ENCODE measurements at places on chromosomes 6 and 20. TPM values are rescaled to one million over a fixed set of nuclear protein-coding genes. Genes with fewer than 3 reads are reported as not detected.

Gene TGM3
- 0.08 TPM for total RNA-seq

Gene EEF1A2
- not detected for total RNA-seq

DNA sequence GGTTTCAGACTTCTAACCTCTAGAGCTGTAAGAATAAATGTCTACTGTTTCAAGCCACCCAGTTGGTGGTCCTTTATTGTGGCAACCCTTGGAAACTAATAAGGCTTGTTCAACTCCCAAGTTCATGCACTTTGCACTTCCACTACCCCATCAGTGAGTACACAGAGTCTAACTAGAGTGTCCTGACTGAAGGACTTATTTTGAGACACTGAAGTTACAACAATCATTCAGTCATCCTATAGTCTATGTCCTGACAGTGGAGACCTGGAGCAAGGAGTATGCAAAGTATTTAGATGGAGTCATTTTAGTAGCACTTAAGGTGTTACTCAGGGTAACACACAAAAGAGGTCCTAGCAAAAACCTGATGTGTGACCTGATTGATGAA, 62.6 kb downstream of the VGLL2 start:
- no peak for DNase-seq

DNA sequence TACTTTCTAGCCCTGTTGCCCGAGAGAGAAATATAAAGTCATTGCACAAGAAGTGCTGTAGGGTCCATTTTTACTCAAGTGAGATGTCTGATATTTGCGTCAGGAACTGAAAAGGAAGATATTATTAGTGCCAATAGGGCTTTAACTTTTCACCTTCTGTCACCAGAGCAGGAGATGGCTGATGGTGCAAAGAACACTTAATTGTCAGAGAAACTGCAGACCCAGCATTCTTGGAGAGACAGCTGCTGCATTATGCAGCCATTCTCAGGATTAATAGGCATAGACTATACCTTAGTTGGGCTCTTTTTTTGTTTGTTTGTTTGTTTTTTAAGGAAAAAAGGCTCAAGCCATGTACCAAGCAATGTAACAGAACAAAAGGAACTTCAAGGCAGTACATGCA, 179.4 kb downstream of the RPS12 start:
- DNase-seq = no peak

DNA sequence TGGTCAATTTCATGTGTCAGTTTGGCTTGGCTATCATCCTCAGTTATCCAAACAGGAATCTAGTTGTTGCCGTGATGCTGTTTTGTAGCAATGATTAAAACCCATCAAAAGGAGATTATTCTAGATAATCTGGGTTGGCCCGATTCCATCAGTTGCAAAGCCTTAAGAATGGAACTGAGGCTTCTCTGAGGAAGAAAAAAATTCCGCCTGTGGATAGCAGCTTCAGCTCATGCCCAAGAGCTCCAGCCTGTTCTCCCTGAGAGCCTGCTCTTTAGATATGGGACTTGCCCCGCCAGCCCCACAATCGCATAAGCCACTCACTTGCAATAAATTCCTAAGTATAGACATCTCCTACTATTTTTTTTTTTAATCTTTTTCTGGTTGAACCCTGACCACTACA, 61.5 kb downstream of the SEL1L2 start:
- no peak for DNase-seq

DNA sequence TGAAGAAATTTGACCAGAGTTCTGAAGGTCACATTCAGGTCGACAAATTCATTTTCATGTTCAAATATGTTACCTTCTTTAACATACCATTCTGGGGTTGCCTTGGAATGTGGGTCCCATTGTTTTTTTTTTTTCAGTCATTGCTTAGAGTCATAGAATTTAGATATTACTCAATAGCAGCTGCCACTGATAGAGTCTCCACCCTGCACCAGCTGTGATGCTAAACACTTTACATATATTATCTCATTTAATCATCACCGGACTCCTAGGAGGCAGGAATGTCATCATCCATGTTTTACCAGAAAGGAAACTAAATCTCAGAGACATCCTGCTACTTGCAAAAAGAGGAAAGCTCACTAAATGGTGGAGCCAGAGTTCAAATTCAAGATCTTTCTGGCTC, 204.7 kb downstream of the ESR1 start:
- DNase-seq = peak; percentile 10

- peak; percentile 34 for DNase-seq
Measured at GRCh38 chr6:45728674-45729073, 287.0 kb downstream of the CLIC5 start.

Gene CSNK2B
- 214 TPM for total RNA-seq

Gene PROKR2
- total RNA-seq = not detected

Gene HFE
- total RNA-seq = 7.4 TPM

DNA sequence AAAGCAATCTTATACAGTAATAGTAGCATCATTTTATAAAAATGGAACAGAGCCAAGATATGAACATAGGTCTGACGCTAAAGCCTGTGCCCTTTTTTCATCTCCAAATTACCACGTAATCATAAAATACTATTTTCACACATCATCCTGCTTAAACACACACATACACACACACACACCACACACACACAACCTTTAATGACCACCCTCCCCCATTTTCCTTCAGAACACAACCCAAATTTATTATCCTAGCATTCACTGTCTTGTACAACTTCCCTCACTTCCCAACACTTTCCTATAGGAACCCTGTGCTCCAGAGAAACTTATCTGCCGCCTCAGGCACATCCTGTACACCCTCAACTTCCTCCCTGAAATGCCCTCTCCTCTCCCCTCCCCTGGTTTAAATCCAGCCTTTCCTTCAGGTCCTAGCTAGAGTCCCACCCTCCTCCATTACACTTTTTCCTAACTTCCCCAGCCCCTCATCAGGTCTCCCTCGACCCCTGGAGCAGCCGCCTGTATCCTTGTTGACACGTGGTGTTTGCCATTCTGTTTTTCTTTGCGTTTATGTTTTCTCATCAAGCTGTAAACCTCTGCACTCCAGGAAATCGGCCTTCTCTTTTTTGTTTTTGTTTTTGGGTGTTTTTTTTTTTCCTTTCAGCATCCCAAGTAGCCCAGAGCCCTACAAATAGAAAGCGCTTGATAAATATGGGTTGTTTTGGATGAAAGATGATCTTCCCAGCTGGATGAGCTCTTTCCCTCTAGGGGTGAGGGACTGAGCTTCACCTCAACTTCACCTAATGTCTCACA, 968 bp upstream of the MMP24 start:
- no peak for DNase-seq

DNA sequence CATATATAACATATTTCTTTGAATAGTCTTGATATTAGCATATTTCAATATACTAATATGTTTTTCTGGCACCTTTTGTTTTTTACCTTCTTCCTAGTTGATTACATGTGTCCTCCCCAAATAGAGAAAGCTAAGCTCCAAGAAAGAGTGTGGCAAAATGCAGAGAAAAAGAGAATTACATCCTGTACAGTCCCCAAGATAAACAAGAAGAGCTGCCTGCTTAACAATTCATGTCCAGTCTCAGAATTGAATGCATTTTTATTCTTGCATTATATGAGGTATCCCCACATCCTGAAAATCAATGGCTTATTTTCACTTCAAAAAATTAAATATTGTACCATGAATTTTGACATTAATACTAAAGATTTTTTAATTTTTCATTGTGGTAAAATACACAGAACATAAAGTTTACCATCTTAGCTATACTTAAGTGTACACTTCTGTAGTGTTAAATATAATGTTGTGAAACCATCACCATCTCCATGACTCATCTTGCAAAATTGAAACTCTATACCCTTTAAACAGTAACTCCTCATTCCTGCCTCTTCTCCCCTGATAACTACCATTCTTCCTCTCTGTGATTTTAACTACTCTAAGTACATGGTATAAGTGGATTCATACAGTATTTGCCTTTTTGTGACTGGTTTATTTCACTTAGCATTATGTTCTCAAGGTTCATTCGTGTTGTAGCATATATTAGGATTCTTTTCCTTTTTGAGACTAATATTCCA, 490.3 kb downstream of the COL12A1 start:
- peak; percentile 47 for DNase-seq

GRCh38 chr6:29720863-29721262, 2.4 kb upstream of the HLA-F start:
- no peak for DNase-seq

- DNase-seq = peak; percentile 34
Measured at GRCh38 chr20:18314786-18315406, 26.6 kb downstream of the ZNF133 start.

Gene PABPC1L
- total RNA-seq = 7.9 TPM
